ENCODE measurements at places on chromosomes 5 and 9. TPM values are rescaled to one million over a fixed set of nuclear protein-coding genes. Genes with fewer than 3 reads are reported as not detected.

SPEF2 gene
- total RNA-seq: 1.0 TPM

GFRA3 gene
- total RNA-seq: not detected

TNFSF8 gene
- not detected for total RNA-seq

BTNL9 gene
- total RNA-seq: not detected

GHR gene
- total RNA-seq: 1.0 TPM

SPINK7 gene
- not detected for total RNA-seq

SELENOP gene
- 30.4 TPM for total RNA-seq

NEUROG1 gene
- total RNA-seq: not detected

CYLC2 gene
- not detected for total RNA-seq

CTNND2 gene
- total RNA-seq: not detected

RAI14 gene
- 62.4 TPM for total RNA-seq

DAB2 gene
- 44.7 TPM for total RNA-seq

ALDH1A1 gene
- 0.17 TPM for total RNA-seq

FOXD4L5 gene
- total RNA-seq: not detected

TMEM174 gene
- total RNA-seq: not detected

SPATA31C1 gene
- total RNA-seq: not detected

PCDHGB1 gene
- total RNA-seq: 0.30 TPM

FGF18 gene
- not detected for total RNA-seq

TMC1 gene
- not detected for total RNA-seq

PTPN3 gene
- total RNA-seq: 1.6 TPM

BAAT gene
- total RNA-seq: under 0.01 TPM

RLN2 gene
- not detected for total RNA-seq

PTTG1 gene
- total RNA-seq: 344 TPM

IFNK gene
- total RNA-seq: not detected

TEX48 gene
- total RNA-seq: not detected

RIOK2 gene
- total RNA-seq: 16.3 TPM

NR2F1 gene
- 95.8 TPM for total RNA-seq

SPINK6 gene
- total RNA-seq: not detected

PLAC8L1 gene
- not detected for total RNA-seq

CCL28 gene
- total RNA-seq: 0.34 TPM

GABBR2 gene
- 4.0 TPM for total RNA-seq

SEMA6A gene
- total RNA-seq: 0.50 TPM

PLCXD3 gene
- under 0.01 TPM for total RNA-seq

PCA3 gene
- not detected for total RNA-seq

MCC gene
- 8.2 TPM for total RNA-seq

All from bronchus fibroblast of lung (primary cell).